ENCODE measurements at places on chromosomes 1 and 21.

- no peak for DNase-seq
These were observed 26.4 kb downstream of the LRRC53 start for GRCh38 chr1:74486036-74486435.

GRCh38 chr1:203549309-203549708 lies 55.4 kb downstream of the OPTC start:
- DNase-seq = no peak

- DNase-seq = no peak
These were observed 36.6 kb downstream of the GPR3 start for GRCh38 chr1:27429029-27429425.

DNA sequence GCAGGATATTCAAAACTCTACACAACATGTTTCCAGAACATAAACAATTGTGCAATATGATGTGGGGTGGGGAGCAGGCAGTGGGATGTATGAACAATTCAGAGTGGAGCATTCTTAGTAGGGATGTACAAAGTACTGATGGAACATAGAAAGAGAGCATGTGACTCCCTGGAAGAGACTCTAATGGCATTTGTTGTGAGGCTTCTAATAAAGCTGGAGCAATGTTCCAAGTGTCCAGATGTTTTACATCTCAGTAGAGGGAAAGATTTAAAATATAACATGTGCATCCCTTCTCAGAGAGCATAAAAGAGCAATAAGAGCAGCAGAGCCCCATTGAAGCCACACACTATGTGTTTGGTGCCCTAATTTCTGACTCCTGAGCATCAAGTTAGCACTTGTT lies 116.5 kb downstream of the BRINP2 start:
- DNase-seq = no peak

GRCh38 chr1:117788014-117788413 lies 141.4 kb downstream of the GDAP2 start:
- no peak for DNase-seq

- no peak for DNase-seq
These were observed 52.7 kb downstream of the TRMT1L start for GRCh38 chr1:185104083-185104482.

DNA sequence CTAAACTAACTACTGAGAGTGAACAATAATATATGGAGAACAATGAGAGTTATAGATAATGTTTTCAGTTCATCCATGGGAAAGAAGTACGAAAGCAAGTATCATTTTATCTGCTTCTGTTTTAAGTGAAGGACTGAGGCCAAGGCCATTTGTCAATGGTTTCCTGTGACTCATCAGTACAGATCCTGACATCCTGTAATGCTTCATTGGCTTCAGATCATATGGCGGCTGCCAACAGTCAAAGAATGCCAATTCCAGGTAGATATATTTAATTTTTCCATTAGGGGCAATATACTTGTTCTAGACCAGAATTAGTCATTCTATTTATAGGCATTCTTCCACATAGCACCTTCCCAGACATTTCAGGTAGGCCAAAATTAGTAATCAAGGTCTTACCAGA lies 97.3 kb downstream of the USH2A start:
- DNase-seq = no peak

DNA sequence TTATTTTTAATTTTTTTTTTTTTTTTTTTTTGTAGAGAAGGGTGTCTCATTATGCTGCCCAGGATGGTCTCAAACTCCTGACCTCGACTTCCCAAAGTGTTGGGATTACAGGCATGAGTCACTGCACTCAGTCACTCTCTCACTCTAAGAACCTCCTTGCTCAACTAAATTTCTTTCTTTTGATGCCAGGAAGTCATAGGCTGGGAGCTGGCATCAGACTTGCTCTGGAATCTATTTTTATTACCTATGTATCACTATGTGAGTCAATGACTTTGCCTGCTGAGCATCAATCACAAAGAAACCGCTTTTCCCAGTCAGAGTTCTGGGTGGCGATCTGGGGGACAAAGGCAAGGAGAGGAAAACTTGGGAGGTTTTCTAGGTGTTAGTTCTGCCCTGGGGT lies 35.5 kb upstream of the PARP1 start:
- DNase-seq = peak; percentile 63

DNA sequence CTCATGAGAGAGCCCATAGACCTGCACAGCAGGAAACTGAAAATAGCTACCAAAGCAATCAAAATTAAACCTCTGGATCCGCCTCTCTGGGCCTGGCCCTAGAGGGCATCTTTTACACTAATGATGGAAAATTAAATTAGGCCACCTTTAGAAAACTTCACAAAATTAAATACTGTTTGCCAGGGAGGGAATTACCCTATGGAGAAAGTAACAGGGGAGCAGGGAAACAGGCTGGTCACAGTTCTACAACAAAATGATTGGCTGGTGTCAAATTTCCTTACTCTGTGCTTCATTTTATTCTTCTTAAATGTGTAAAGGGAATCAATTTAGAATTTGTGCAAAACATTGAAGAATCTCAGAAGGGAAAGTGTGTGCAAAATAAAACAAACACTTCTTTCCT lies 62.4 kb downstream of the SPATA46 start:
- DNase-seq = no peak

GRCh38 chr21:26179501-26179900 lies 8.9 kb upstream of the APP start:
- no peak for DNase-seq
